ENCODE measurements at places on chromosomes 13 and 19.

DNA sequence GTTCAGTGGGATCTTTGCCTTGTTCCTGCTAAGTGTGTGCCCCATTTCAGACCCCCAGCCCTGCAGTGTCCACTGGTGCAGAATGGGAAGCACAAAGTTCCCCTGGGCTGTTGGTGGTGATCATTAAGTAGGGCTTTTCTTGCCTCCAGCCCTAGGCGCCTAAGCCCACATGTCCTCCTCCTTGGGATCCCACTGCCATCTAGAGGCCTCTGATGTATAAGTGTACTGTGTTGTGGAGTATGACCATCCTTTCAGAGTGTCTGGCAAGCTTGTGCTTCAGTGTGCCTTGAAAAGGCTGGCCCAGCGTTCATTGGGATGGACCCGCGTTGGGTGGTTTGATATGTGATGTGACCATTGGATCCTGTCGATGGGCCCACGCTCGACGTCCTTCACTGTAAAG lies 71.2 kb downstream of the WASF3 start:
- DNase-seq: no peak

DNA sequence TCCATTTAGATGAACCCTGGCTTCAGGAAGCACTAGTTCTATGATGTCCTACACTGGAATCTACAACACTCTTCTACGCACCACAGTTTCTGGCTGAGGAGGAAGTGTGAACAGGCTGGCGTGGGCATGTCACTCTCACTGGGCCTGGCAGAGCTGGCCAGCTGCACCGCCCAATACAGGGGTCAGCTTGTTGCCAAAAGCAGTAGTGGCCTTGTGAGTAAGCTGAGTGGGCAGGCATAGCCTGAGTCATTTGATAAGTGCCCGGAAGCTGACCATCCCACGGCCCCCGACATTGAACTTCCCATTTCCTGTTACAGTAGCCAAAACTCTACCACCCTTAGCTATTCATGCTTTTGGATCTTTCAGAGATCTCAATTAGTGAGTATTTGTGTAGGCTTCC lies 240.9 kb upstream of the SERP2 start:
- no peak for DNase-seq

DNA sequence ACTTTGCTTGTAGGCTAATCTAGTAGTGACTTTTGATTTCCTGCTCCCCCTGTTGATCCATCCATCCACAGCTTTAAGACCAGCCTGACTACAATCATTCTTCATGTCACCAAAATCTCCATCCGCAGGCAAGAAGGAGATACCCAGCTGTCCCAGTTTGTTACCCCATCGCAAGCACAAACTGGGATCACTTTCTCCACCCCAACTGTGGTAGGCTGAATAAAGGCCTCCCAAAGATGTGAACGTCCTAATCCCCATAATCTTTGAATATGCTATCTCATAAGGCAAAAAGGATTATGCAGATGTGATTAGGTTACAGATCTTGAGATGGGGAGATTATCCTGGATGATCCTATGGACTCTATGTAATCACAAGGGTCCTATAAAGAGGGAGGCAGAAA lies 202.0 kb downstream of the ENOX1 start:
- DNase-seq: no peak

GRCh38 chr13:96181911-96182310 lies 92.0 kb downstream of the HS6ST3 start:
- DNase-seq: no peak

DNA sequence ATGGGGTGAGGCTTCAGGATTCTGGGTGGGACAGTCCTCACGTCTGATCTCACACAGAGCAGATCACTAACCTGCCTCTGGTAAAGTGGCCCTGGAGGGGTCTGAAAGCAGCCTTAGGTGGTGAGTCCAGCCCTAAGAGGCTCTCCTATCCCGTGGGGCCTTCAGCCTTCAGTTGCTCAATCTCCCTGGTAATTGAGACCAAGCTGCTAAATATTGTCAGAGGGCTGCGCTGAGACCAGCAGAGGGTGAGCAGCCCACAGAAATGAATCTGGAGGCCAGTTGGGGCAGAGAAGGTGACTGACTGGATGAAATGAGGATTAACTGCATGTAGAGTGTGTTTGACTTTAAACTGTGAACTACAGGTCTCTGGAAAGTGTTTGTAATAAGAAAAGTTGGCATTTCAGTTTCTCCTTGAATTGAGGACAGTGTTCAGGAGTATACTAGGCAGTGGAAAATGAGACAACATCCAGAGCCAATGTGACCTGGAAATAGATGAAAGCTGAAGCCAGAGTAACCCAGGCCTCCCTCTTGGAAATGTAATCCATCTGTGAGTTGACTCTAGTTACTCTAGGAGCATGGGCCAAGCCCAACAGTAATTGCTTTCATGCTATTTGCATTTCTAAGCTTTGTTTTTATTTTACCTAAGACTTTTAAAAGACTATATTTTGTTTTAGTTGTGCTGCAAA lies 14.3 kb upstream of the HSPH1 start:
- DNase-seq: no peak

GRCh38 chr13:27774651-27775050 lies 17.6 kb upstream of the GSX1 start:
- no peak for DNase-seq

DNA sequence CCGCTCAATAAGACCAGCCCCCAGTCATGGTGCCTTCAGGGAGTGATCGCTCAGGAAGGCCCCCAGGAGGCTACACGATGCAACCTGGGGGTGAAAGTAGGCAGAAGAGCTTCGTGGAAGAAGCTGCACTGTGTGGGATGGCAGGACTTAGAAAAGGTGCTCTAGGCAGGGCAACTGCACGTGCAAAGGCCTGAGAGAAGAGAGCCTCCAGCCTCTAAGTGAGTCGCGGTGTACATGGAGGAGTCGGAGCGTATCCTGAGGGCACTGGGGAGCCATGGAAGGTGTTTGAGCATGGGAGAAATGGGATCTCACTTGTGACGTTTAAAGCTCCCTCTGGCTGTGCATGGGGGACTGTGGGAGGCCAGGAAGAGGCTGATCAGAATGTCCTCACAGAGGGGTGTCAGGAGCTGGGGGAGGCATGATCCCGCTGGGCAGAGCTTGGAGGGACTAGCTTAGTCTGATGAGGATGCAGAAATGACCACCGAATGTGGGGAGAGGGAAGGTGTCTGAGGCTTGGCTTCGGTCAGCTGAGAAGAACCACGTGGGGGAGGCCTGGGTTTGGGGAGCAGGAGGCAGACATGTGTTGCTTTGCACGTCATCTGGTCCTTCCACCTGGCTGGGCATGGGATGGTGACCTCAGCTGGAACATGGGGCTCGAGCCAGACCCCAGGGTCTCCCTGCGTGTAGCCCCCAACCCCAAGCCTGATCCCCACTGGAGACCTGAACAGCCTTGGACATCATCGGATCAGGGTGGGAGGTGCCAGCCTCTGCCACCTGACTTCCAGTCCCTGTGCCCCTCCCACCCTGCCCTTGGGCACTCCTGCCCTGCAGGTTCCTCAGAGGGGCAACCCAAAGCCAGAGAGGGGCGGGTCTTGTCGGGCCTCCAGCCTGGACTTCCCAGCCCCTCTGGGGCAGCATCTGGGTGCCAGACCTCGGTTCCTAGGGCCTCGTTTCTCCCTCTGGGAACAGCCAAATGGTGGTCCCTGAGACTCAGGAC lies 1.1 kb downstream of the APC2 start:
- no peak for DNase-seq

GRCh38 chr13:91017031-91017668 lies 330.3 kb upstream of the MIR17HG start:
- peak; percentile 40 for DNase-seq

DNA sequence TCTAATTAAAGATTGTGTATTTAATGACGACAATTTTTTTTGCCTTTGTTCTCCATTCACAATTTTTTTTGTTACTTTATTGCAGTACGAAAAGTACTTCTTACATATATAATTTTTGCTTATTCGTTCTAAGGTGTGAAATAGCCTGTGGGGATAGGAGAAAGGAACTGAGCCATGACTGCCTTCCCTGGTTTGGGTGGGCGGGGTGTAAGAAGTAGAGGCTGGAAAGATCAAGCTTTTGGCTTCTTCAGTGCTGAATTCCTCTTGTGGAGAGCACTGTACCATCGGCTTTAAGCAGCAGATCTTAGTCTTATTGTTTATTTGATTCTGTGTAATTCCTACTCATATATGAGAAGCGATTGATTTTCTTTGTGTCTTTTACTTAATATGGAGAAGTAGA lies 115.8 kb downstream of the NBEA start:
- no peak for DNase-seq

GRCh38 chr19:44430956-44431355 lies 17.3 kb downstream of the ZNF229 start:
- no peak for DNase-seq

- no peak for DNase-seq
Observed at GRCh38 chr19:58079792-58080191, 18.2 kb downstream of the ZSCAN18 start.

DNA sequence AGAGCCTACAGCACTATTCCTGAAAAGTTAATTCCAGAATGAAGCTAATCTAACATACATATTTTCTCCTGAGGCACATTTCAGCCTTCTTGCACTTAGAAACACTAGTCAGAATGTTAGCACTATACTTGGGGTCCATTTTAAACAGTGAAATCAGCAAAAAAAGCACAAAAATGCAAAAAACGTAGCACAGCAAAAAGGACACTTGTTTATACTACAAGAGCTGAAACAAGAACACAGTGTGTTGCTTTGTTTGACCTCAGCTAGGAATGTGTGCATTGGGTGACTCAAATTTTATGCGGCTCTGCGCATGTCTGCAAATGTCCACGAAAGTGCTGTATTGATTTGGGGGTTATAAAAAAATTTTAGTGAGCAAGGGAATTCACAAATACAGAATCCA lies 226.2 kb downstream of the KCNRG start:
- no peak for DNase-seq

DNA sequence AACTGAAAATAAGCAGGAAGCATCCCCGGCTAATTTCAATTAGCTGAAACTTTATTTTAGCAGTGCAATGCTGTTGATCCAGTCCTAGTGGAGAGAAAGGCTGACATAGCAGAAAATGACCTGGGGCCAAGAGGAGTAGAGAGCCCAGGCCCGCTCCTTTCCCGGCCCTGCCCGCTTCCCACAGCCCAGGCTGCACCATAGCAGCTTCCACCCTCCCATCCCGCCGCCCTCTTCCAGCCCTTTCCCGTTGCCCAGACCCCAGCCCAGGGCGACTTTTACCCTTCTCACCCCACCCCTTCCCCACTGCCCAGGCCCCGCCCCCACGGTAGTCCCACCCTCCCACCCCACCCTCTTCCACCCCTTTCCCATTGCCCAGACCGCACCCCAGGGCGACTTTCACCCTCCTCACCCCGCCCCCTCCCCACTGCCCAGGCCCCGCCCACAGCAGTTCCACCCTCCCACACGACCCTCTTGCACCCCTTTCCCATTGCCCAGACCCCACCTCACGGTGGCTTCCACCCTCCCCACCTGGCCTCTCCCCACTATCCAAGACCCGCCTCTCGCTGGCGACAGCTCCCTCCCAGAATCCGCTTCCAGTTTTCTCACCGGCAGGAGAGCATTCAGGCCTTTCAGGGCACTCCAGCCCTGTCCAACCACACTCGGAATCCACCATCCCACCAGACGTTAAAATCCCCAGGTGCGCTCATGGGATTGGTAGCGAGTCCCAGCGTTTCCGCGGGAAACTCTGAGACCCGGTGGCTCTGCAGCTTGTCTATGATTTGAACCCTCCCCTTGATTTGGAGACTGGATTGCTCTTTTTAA lies 8.3 kb downstream of the ZNF160 start:
- DNase-seq: no peak

GRCh38 chr13:46667687-46668281 lies 114.8 kb downstream of the LRCH1 start:
- DNase-seq: no peak

GRCh38 chr13:98324105-98324504 lies 147.0 kb upstream of the RNF113B start:
- DNase-seq: no peak

GRCh38 chr13:30355384-30355699 lies 48.0 kb upstream of the KATNAL1 start:
- no peak for DNase-seq

GRCh38 chr13:85500696-85501256 lies 298.4 kb downstream of the SLITRK6 start:
- DNase-seq: no peak

GRCh38 chr13:75091718-75092117 lies 390.3 kb downstream of the TBC1D4 start:
- no peak for DNase-seq

- DNase-seq: no peak
Observed at GRCh38 chr13:71922194-71922593, 55.2 kb upstream of the DACH1 start.

GRCh38 chr13:83839146-83839545 lies 43.1 kb downstream of the SLITRK1 start:
- no peak for DNase-seq

GRCh38 chr19:38250821-38251563 lies 5.2 kb downstream of the PPP1R14A start:
- DNase-seq: no peak

- no peak for DNase-seq
Observed at GRCh38 chr19:18308948-18309325, 13.9 kb downstream of the LSM4 start.

DNA sequence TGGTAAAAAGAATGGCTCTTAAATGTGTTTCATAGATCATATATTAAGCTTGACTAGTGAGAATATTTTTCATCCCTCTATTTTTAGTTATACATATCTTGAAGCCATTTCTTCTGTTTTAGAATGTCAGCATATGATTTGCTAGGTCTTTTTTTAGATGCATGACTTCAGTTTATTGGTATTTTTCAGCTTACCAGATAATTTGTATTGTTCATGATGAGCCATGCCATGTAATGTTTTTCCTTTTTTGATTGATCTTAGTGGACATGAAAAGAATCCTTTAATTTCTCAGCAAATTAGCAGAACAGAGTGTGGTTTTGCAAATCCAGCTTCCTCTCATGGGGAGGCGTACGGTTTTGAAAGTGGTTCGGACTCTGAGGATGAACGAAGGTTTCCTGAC lies 168.5 kb downstream of the LMO7 start:
- DNase-seq: no peak

DNA sequence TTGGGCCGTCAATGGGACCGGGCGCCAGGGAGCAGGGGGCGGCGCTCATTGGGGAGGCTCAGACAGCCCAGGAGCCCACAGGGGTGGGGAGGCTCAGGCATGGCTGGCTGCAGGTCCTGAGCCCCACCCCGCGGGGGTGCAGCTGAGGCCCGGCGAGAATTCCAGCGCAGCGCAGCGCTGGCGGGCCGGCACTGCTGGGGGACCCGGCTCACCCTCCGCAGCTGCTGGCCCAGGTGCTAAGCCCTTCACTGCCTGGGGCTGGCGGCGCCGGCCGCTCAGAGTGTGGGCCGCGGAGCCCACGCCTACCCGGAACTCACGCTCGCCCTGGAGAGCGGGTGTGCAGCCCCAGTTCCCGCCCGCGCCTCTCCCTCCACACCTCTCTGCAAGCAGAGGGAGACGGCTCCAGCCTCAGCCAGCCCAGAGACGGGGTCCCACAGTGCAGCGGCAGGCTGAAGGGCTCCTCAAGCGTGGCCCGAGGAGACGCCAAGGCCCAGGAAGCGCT lies 1227.4 kb downstream of the PCDH17 start:
- DNase-seq: no peak

- no peak for DNase-seq
Observed at GRCh38 chr13:108974686-108975085, 345.3 kb downstream of the MYO16 start.

DNA sequence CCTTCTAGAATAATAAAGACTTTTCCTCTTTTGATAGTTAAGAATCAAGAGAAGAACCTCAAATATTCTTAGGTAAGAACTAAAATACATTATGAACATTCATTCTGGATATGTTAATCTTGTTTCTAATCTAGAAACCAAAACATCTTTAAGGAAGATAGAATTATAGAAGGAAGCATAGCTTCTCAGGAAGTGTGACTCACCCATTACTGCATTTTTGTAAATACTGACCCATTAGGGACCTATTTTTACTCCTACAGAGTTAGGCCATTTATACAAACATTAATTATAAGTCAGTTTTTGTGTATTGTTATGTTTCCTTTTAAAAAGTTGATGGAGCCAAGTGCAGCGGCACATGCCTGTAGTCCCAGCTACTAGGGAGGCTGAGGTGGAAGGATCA lies 147.1 kb downstream of the NUFIP1 start:
- DNase-seq: no peak

All from A549 (cell line).